Osteocyte (in vitro differentiated cells): ENCODE measurements at places on chromosomes 11 and 22.

- no peak for DNase-seq
Observed at GRCh38 chr22:46827136-46827780, 64.8 kb downstream of the TBC1D22A start.

GRCh38 chr22:48782811-48783511, 1044.7 kb downstream of the BRD1 start:
- peak; percentile 72 for DNase-seq

GRCh38 chr11:112844517-112844916, 116.7 kb upstream of the NCAM1 start:
- DNase-seq, result peak; percentile 49

- DNase-seq, result no peak
Observed at GRCh38 chr22:29948385-29948769, 65.4 kb downstream of the MTMR3 start.

- no peak for DNase-seq
Observed at GRCh38 chr11:55652560-55652959, 4.4 kb downstream of the OR4S2 start.

- DNase-seq, result no peak
Observed at GRCh38 chr22:40660730-40661129, 18.6 kb upstream of the MCHR1 start.

- DNase-seq, result no peak
Observed at GRCh38 chr11:15825976-15826650, 530.2 kb downstream of the SOX6 start.

GRCh38 chr22:43147821-43148220, 3.5 kb upstream of the TSPO start:
- DNase-seq, result no peak
